ENCODE measurements at places on chromosomes 5 and 9. TPM values are rescaled to one million over a fixed set of nuclear protein-coding genes. Genes with fewer than 3 reads are reported as not detected.

NUTM2F gene
- not detected for total RNA-seq

CCL28 gene
- 17.5 TPM for total RNA-seq

- DNase-seq: no peak
Observed at GRCh38 chr9:129823542-129823934, 398 bp downstream of the TOR1A start.

- peak; percentile 16 for DNase-seq
Observed at GRCh38 chr9:115006660-115007059, 76.3 kb upstream of the TNFSF8 start.

GPX8 gene
- total RNA-seq: not detected

SLC6A3 gene
- not detected for total RNA-seq

AK8 gene
- 0.18 TPM for total RNA-seq

FREM1 gene
- not detected for total RNA-seq

FNIP1 gene
- total RNA-seq: 49.6 TPM

DNA sequence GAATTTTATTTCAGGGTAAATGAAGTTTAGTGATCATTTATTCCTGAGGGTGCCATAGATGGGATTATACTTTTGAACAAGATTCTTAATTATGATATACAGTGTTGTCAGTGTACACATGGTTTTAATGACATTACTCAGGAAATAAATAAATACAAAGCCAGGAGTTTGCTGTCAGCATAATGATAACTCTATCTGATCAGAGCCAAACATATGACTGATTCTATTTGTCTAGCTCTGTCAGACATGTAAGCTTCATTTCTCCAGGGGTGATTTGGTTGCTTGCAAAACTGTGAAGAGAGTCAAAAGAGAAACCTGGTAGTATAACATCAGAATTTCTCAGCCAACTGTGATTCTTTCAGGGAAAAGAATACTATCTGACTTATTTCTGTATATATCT lies 1425.8 kb upstream of the C9orf72 start:
- no peak for DNase-seq

N4BP3 gene
- 16.9 TPM for total RNA-seq

- DNase-seq: no peak
Observed at GRCh38 chr9:124008303-124008693, 3.3 kb upstream of the LHX2 start.

PCDHB4 gene
- not detected for total RNA-seq

EHMT1 gene
- 173 TPM for total RNA-seq

GRCh38 chr5:88695232-88695631 lies 187.8 kb downstream of the MEF2C start:
- DNase-seq: no peak

ACER2 gene
- total RNA-seq: 1.2 TPM

GRCh38 chr9:124527781-124528180 lies 20.6 kb upstream of the NR5A1 start:
- DNase-seq: no peak

DNA sequence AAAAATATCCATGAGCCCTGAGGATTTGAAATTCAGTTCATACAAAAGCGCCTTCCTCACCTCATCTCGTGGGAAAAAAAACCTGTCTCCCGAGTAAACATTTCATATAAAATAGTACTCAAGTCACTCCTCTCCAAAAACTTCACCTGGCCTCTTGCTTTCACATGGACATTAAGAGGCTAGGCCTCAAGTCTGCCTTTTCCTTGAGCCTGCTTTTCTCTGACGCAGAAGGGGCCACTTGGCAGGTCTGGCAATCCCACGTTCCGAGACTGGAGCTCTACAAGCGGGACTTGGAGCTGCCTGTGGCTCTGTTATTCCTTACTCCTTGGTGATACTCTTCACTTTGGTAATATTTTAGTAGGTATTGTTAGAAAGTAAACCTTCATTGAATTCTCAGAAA lies 26.9 kb upstream of the CKS2 start:
- DNase-seq: no peak

- DNase-seq: peak; percentile 8
Observed at GRCh38 chr5:115333164-115333563, 36.7 kb upstream of the CCDC112 start.

CFAP90 gene
- not detected for total RNA-seq

GRCh38 chr9:112061152-112061740 lies 113.9 kb downstream of the SUSD1 start:
- DNase-seq: peak; percentile 19

GRCh38 chr5:174589599-174589998 lies 134.8 kb upstream of the MSX2 start:
- no peak for DNase-seq

DNA sequence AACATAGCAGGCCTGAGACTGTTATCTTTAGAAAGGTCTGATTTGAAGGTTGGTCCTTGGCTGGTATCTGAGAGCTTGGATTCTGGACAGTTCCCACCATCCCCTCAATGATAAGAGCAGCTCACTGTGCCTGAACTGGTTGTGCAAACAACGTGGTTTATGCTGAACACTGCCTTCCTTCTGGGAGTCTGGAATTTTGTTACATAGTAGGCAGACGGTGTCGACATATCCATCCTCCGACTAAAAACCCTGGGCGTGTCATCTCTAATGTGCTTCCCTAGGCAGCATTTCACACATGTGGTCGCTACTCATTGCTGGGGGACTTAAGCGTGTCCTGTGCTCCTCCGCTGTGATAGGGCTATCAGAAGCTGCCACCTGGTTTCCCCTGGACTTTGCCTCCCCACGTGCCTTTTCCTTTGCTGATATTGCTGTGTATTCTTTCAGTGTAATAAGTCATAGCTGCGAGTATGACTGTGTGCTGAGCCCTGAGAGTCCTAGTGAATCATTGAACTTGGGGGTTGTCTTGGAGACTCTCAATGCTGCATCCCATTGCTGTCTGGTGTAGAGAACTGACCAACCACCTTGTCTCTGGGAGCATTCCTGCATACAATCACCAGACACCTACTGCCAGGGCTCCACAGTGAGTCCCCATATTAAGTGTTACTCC lies 119.1 kb upstream of the TBC1D2 start:
- DNase-seq: no peak

DNA sequence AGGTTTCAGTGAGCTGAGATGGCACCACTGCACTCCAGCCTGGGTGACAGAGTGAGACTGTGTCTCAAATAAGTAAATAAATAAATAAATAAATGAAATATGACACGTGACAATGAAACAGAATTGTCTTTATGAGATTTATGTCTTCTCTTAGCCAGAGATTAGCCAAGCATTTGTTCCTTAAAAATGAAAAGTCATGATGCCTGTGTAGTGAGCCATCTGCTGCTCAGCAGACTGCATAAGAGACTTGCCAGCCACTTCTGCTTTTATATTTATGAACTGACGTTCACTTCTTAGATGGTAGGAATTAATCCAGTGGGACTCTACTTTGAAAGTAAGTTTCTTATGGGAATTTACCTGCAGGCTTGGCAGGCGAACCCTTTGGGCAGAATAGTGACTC lies 227.4 kb downstream of the NR3C1 start:
- no peak for DNase-seq

DNA sequence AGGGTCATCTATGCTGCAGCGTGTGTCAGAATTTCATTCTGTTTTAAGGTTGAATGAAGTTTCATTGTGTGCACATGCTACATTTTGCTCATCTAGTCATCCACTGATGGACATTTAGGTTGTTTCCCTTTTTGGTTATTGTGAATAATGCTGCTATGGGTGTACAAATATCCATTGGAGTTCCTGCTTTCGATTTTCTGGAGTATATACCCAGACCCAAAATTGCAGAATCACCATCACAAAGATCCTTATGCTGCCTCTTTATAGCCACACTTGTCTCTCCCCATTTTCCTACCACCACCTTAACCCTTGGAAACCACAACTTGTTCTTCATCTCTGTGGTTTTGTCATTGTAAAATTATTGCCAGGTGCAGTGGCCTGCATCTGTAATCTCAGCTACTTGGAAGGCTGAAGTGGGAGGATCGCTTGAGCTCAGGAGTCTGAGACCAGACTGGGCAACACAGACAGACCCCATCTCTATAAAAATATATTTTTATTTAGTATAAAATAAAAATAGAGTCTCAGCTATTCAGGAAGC lies 166.2 kb downstream of the HSD17B3 start:
- DNase-seq: no peak

PDZD2 gene
- total RNA-seq: 0.50 TPM

DNA sequence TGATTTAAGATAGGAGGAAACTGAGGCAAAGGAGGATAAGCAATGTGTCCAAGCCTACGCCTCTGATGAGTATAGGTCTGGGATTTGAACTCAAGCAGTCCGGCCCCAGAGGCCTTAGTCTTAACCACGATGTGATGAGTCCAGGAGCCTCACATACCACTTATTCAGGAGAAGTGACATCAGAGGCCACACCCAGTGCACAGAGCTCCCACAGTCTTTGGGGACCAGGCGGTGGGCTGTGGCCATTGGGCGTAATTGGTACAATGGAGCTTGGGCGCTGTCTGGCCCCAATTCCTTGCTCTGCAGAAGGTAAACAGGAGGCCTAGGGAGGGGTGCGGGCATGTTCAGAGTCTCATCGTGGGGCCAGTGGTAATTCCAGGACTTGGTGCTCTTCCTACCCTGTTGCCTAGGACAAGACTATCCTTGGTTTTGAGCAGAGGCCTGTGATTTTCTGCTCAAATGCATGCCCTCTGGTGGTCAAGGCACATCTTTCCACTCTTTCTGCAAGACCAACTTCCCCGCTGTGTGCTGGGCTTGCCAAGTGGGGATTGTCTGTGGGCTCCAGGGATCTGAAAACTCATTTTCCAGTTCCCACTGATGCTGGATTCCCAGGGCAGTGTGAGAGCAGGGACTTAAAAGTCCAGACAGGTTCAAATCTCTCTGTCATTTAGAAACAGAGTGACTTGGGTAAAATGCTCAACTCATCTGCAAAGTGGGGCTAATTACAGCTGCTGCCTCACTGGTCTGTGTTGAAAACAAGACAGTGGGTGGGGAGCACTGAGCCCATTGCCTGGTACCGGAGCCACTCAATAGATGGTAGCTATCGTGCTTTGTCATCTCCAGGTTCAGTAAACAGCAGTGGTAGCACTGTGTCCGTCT lies 15.8 kb downstream of the NDST1 start:
- DNase-seq: peak; percentile 60

DNA sequence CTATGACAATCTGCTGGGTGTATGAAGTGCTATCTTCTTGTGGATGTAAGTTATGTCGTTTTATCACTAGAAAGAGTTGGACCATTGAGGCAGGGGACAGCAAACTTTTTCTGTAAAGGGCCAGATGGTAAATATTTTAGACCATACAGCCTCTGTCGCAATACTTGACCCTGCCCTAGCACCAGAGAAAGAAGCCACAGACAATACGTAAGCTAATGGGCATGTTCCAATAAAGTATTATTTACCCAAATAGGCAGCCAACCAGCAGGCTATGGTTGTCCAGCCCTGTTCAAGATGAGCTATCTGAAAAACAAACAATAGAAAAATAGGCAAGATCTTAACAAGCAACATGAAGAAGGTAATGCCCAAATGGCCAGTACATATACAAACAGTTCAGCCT lies 36.4 kb downstream of the MTX3 start:
- DNase-seq: no peak

UGCG gene
- 21.4 TPM for total RNA-seq

DNA sequence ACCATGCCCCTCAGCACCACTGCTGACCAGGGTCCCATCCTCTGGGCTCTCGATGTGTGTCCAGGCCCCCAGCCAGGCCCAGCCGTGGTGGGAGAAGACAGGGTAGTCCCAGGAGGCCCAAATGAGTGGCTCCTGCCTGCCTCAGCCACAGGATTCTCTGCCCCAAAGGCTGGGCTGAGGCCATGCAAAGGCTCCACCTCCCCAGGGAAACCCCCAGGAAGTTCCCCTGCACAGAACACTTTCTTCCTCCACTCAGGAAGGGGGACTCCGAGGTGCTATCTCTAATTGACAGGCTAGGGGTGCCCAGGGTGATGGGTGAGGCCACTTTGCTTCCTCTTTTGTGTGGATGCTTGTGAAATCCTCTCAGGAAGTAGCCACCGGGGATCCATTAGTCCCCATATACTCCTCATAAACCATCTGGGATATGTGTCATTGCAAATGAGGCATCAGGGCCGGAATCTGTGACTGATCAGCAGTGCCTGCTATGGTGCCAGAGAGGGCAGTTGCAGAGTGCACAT lies 23.1 kb upstream of the TDRD7 start:
- no peak for DNase-seq

DNA sequence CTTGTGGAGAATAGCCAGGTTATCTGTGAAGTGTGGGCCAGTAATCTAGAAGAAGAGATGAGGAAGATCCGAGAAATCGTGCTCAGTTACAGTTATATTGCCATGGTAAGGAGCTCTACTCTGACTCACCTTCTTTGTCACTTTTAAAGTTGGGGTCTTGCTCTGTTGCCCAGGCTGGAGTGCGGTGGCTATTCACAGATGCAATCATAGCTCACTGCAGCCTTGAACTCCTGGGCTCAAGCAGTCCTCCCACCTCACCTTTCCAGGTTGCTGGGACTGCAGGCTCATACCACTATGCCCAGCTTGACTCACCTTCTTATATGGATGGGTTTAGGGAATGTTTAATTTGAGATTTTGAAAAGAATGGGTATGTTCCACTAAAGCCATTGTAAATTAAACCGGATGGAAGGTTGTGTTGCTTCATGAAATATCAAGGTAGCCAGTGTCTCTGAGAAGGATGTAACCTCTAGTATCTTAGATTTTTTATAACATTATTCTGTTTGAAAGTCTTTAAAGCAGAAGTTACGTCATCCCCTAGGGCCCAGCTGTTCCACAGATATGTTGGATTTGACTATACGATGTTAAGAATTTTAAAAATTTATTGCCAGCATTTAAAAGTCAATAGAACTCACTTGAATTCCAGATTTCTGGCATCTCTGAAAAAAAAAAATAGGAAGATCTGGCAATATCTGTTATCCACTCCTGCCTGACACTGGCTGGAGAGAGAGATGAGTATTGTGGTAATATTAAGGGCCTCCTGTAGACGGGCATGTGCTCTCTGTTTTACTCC lies 5.1 kb downstream of the CNOT8 start:
- no peak for DNase-seq

DIPK1B gene
- total RNA-seq: not detected

MYOT gene
- total RNA-seq: not detected

GRCh38 chr5:98543490-98543889 lies 230.0 kb upstream of the RGMB start:
- DNase-seq: no peak

- DNase-seq: no peak
Observed at GRCh38 chr5:161314033-161314432, 232.5 kb downstream of the GABRB2 start.

FIBCD1 gene
- total RNA-seq: not detected

CDC20B gene
- total RNA-seq: not detected

- DNase-seq: no peak
Observed at GRCh38 chr5:20050262-20050661, 62.3 kb upstream of the CDH18 start.

NRG2 gene
- total RNA-seq: 0.40 TPM

TMEFF1 gene
- 0.18 TPM for total RNA-seq

- DNase-seq: no peak
Observed at GRCh38 chr5:153476767-153477166, 13.7 kb upstream of the GRIA1 start.

PCA3 gene
- total RNA-seq: 0.36 TPM

- DNase-seq: no peak
Observed at GRCh38 chr5:125450771-125451170, 704.3 kb upstream of the ZNF608 start.

- DNase-seq: no peak
Observed at GRCh38 chr9:134389642-134390041, 63.4 kb downstream of the RXRA start.

Measured in natural killer cell (primary cell).